ENCODE measurements at places on chromosomes 6 and 20.

- no peak for ATAC-seq
Measured at GRCh38 chr6:164827537-164827936, 481.9 kb downstream of the C6orf118 start.

DNA sequence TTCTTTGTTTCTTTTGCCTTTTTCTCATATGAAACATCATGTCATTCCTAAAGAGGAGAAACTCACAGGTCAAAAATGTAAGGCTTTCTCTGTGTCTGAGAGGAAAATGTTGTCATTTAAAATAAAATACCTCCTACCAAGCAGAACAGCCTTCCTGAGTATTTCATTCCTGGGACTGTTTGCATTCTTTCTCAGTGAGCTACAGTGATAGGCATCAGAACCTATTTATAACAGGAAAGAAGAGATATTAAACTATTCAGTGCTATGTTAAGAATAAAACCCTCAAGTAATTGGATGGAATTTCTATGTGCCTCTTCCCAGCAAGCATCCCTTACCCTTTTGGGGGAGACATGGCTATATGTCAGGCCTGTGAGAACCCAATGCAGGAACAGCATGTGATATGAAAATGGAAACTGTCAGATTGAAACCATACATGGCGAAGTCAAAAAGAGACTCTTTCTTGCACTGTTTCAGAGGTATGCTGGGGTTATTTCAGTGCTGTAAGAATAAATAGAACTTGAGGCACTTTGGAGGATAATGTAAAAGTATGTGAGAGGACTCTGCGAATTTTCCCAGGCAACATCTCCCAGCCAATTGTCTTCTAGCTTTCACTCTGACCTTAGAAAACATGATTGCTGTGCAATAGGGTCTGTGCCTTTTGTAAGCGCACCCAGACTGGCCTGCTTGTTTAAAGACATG is 133.8 kb upstream of the CCN2 start:
- ATAC-seq, result peak; percentile 92

- ATAC-seq, result no peak
Measured at GRCh38 chr20:8399947-8400346, 267.9 kb downstream of the PLCB1 start.

DNA sequence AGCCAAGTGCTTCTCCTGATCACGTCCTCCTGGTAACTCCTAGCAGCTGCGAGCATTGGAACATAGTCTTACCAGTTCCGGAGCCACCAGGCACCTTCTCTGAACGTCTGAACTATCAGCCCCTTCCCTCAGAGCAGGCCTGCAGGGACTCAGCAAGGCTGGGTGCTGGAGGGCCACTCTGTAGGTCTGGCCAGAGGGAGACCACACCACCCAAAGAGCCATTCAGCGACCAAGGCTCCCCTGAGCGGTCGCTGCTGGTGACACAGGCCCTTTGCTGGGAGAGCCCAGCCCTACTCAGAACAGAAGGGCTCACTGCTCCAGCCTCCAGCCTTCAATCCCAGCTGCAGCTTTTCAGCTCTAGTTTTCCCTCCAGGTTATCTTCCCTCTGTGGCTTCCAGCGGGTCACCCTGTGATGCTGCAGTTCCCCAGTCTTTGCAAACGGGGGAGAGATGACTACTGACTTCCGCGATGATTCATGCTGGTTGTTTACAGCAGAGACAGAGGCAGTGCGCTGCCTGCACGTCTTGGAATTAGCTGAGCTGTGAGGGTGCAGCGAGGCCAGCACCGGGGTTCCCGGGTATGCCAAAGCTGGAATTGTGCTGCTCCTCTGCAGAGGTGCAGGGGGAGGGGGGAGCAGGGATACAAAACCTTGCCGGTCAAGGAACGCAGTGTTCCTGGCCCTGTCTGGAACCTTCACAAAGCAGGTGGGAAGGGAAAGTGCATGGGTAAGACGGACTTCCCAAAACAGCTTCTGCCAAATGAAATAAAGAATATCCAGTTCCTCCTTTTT is 161.4 kb downstream of the LY86 start:
- ATAC-seq, result no peak

- no peak for ATAC-seq
Measured at GRCh38 chr6:168041928-168042327, 37.1 kb downstream of the FRMD1 start.

DNA sequence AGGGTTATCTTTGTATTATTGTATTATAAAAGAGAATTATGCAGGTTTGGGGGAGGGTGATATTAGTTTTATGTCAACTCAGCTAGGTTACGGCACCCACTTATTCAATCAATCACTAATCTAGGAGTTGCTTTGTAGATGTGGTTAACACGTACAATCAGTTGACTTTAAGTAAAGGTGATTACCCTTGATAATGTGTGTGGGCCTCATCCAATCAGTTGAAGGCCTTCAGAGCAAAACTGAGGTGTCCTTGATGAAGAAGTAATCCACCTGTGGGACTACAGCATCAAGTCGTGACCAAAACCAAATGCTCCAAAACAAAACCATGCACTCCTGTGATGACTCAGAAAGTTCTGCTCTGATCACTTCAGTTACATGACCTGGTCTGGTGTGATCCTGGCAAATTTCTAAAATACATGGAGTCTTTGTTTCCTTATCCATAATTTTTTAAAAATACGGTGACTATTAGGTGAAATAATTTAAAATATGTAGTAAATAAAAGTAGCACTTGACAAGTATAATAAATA is 114.1 kb downstream of the IYD start:
- no peak for ATAC-seq

GRCh38 chr6:41605649-41606048 is 32.6 kb upstream of the MDFI start:
- ATAC-seq, result no peak

- no peak for ATAC-seq
Measured at GRCh38 chr20:63655249-63655648, 2.0 kb upstream of the STMN3 start.

DNA sequence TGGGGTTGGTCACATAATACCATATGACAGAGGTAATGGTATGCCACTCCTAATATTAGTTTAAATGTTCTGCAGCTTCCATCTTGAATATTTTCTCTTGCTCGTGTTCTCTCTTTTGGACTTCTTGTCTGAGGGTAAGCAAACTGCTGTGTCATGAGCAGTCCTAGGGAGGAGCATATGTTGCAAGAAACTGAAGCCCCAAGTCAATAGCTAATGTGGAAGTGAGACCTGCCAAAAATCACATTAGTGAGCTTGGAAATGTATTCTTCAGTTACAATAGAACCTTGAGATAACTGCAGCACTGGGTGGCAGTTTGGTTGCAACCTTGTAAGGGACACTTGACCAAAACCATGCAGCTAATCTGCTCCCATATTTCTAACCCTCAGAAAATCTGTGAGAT is 178.2 kb upstream of the IMPG1 start:
- ATAC-seq, result no peak

DNA sequence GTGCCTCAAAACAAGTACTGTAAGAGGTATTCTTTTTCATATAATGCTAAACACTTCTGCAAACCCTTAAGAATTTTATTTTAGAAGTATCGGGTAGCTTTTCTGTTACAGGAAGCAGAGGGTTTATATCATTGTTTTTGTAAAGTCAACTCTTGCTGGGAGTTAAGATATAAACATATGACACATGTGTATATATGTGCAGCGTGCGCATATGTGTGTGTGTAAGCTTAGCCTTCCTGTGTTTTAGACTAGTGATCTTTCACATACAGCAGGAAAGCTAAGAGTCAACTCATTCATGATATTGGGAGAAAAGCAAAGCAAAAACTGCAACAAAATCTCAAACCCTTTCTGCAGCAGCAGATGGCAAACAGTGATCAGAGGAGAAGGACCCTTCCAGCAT is 102.4 kb downstream of the ARID1B start:
- ATAC-seq, result no peak

DNA sequence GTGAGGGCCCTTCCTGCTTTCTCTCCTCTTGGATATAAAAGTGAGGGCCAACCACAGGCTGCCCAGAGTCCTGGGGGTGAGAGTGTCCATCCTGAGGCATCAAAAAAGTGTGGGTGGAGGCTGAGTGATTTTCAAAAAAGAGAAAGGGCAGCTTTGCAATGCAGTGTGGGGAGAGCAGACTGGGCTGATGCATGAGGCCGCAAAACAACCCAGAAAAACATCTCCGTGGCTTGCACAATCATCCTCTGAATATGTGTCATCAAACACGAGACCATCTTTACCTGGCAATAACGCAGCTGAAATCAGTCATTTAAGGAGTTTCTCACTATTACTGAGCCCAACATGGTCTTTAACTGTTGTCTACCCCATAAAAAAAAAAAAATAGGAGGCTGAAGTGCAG is 191.2 kb upstream of the SOX4 start:
- no peak for ATAC-seq

DNA sequence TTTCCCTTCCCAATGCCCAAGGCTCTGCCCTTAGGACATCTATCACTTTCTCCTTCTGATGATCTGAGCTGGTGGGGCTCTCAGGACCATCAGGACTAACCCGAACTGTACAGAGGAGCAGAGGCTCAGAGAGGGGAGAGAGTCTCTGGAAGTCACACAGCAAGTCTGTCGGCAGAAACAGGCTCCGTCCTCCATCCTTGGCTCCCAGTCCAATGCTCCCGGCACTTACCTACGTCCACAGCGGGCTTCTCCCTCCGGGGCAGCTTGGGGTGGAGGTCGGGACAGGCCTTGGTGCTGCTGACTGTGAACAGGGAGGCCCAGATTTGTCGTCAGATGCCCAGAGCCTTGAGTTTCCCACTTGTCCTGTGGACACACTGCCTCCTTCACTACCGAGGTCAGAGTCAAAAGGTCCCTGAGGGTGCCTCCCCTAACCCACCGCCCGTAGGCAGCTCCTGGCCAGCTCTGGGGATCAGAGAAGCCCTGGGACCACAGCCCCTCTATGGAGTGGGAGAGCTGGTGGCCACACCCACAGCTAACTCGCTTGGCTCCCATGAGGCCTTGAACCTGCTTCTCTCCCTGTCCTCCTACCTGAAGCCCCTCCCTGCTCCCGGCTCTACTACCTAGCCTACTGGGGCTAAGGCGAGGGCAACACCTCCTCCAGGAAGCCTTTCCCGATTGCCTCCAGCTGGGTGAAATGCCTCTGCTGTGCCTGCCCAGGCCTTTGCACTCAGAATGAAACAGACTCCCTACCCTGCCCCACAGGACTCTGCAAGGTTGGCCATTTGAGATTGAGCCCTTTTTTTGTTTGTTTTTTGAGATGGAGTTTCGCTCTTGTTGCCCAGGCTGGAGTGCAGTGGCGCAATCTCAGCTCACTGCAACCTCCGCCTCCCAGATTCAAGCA is 22.6 kb downstream of the VSTM2L start:
- no peak for ATAC-seq

- no peak for ATAC-seq
Measured at GRCh38 chr20:12531626-12532025, 477.1 kb upstream of the SPTLC3 start.

DNA sequence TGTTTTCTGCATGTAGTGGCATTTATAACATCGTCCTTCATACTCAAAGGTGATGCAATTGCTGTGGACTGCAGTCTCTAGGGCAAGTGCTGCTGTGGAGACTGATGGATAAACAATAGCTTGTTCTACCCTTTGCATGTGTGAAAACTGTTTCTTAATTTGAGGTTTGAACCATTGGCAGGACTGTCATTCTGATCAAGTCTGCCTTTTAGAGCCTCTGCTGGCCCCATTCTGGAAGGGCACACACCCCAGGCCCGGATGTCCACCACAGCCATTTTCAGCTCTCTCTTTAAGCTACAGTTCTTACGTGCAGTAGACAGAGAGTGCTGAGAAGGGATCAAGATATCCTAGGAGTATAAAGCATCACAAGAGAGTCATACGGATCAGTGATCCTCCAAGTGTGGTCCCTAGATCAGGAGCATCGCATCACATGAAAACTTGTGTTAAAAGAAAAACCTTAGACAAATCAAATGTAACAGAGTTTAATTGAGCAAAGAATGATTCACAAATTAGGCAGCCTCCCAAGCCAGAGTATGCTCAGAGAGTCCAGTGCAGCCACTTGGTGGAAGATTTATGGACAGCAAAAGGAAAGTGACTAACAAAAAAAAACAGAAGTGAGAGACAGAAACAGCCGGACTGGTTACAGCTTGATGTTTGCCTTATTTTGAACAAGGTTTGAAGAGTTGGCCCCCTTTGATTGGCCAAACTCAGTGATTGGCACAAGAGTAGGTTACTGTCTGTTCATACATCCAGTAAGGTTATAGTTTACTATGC is 52.0 kb downstream of the FRK start:
- ATAC-seq, result peak; percentile 38

GRCh38 chr20:54058420-54059139 is 11.8 kb downstream of the BCAS1 start:
- ATAC-seq, result no peak

DNA sequence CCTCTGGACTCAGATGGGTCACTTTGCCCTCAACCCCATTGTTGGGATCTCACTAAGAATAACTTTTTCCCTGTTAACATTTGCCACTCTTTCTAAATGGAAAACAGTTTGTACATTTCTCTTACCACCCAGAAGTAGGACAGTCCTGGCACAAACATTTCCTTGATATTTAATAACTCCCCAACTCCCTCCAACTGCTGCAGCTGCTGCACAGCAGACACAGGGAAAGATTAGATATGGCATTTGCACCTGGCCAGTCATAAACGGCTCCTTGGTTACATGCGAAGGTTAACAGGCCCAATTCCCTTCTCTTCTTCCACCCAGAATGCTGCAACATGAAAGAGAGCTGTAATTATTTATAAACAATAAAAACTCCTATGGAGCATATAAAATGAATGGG is 55.9 kb upstream of the SOX4 start:
- ATAC-seq, result no peak

- ATAC-seq, result no peak
Measured at GRCh38 chr20:44717986-44718385, 2.8 kb downstream of the CCN5 start.

DNA sequence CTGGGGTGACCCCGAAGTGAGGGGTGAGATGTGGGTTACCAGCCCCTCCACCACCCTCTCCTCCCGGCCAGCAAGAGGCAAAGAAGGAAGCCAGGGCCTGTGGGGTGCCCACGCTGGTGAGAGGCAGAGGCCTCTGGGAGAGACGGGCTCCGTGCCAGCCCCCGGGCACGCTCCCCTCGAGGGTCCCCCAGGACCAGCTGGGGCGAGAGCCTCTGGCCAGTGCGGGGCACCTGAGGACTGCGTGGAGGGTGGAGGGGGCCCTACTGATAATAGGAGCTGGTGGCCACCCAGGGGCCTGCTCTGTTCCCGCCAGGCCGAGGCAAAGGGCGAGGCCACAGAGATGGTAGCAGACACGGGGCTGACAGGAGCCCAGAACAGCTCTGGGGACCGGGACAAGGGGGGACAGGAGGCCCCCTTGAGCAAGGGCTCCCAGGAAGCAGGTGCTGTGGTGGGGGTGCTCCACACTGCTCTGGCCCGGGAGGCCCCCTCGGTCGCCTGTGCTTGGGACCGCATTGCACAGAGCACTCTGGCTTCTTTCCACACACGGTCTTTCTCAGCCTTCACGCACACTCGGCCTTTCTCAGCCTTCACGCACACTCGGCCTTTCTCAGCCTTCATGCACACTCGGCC is 226.9 kb downstream of the TTLL2 start:
- ATAC-seq, result no peak

- no peak for ATAC-seq
Measured at GRCh38 chr6:33587529-33587928, 7.5 kb upstream of the BAK1 start.
